Esophagus squamous epithelium (tissue), 5 donors: ENCODE measurements at places on chromosomes 16 and 17. TPM values are rescaled to one million over a fixed set of nuclear protein-coding genes. Genes with fewer than 3 reads are reported as not detected.

- no peak for DNase-seq
These were observed 65.9 kb downstream of the CEP95 start for GRCh38 chr17:64572682-64573154.

- DNase-seq: no peak
These were observed 15.8 kb downstream of the ANKFY1 start for GRCh38 chr17:4247971-4248388.

Gene GRAPL
- total RNA-seq: not detected

Gene EXOC3L1
- total RNA-seq: 1.3 TPM

DNA sequence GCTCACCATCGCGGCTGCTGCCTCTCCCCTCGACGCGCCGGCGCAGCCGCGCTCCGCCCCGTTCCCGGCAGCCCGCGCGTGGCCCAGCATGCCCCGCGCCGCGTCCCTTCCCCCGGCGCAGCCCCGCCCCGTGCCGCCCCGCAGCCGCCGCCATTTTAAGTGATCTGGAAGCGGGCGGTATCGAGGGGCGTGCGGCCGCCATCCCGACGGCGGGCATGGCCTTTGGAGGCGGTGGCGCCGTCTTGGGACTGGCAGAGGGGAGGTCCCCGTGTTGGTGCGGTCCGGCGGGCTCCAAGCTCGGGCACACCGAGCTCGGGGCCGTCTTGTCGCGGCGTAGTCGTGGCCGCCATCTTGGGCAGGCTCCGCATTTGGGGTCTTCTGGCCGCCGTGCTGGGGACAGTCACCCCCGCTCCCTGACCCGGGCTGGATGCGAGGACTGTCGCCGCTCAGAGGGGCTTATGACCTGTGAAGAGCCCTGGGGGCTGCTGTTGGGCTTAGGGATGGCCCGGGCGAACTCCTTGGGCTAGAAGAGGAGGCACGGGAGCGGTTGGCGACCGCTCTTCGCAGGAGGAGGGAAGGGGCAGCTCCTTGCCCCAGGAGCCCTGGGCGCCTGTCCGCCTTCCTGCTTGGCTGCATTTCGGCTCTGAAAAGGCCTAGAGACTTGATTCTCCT is at the start of gene ELOB:
ELOB (minus strand) TSS at position 50 of the 672 bp plus-strand sequence; CDS start at position 9, 41 bp downstream.
- no peak for DNase-seq

DNA sequence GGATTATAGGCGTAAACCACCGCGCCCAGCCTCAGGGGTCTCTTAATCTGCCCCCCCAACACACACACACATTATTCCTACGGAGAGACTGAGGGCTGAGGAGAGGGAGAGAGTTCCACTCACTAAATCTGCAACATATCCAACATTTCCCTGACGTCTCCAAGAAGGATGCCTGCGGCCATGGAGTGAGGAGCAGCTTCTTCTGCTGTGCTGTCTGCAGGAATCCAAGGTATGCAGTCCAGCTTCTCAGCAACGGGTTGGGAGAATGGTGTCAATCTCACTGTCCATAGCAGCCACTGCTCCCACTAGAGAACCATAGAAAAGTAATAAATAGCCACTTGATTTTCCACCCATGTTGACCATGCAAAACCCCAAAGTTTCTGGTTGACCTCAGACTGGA is 5.1 kb upstream of the PLXDC1 start:
- no peak for DNase-seq

Gene MFAP4
- total RNA-seq: 33.1 TPM

GRCh38 chr16:64952177-64952576 is 169.7 kb downstream of the CDH11 start:
- no peak for DNase-seq
